ENCODE measurements at places on chromosomes 13 and 19.

GRCh38 chr19:8575467-8575997 is 1.7 kb downstream of the MYO1F start:
- no peak for DNase-seq

DNA sequence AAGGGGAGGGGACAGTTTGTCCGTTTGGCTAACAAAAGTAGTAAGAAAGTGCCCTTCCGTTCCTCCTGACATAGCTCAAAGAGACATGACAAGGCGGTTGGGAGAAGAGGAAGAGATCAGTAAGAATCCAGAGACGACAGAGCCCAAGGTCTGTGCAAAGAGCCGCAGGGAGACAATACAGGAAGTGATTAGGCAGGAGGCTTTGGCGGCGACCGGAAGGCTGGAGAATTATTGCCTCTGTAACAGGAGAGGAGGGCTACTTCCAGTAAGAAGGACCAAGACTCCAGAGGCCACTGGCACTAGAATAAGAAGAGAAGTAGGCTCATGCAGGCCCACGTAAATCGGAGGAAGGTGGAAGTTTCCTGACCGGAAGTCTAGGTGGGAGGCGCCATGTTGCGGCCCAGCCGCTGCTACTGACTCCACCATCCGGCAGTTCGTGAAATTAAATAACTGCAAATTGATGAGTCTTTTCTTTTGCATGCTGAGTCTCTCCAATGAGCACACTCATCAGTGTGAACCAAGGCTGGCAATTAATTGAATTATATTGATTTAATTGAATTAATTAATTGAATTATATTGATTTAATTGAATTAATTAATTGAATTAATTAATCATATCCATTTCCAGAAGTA is 9.9 kb downstream of the RFX2 start:
- no peak for DNase-seq

DNA sequence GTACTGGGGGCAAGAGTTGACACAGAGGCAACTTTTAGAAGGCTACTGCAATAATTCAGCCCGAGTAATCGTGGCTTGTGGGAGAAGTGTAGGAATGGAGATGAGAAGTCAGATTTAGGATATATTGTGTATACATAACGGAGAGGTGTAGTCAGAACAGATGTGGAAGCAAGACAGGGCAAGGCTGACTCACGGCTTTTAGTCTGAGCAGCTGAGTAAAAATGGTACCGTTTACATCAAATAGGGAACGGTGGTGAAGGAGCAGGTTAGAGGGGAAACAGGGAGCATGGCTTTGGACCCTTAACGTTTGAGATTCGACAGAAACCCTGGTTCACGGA is 796 bp upstream of the LSM14A start:
- peak; percentile 12 for DNase-seq

GRCh38 chr13:41413872-41414271 is 43.5 kb upstream of the RGCC start:
- no peak for DNase-seq

DNA sequence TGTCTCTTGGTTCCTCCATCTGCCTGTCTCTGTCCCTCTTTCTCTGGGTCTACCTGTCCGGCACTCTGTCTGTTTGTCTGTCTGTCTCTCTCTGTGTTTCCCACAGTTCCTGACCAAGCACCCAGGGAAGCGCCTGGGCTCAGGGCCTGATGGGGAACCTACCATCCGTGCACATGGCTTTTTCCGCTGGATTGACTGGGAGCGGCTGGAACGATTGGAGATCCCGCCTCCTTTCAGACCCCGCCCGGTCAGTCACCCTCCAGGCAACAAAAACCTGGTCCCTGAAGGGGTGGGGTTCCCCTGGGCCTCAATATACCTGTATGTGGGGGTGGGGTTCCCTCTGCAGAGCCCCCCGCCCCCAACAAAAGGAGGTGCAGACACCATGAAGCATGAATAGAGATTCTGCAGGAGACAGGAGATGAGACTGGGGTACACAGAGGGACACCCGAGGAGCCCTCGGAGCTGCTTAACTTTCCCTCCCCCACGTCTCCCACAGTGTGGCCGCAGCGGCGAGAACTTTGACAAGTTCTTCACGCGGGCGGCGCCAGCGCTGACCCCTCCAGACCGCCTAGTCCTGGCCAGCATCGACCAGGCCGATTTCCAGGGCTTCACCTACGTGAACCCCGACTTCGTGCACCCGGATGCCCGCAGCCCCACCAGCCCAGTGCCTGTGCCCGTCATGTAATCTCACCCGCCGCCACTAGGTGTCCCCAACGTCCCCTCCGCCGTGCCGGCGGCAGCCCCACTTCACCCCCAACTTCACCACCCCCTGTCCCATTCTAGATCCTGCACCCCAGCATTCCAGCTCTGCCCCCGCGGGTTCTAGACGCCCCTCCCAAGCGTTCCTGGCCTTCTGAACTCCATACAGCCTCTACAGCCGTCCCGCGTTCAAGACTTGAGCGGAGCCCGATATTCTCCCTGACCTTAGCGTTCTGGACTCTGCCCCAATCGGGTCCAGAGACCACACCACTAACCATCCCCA is 2.6 kb upstream of the CACNG7 start:
- DNase-seq: peak; percentile 59

- DNase-seq: no peak
Measured at GRCh38 chr13:32031815-32032370, 319 bp downstream of the FRY start.

Measured in stimulated activated CD8-positive, alpha-beta memory T cell treated with anti-CD3 and anti-CD28 coated beads, Interleukin-7, amount 100 ng/mL, for 24 hours (primary cell).